ENCODE measurements at places on chromosomes 1 and 21. TPM values are rescaled to one million over a fixed set of nuclear protein-coding genes. Genes with fewer than 3 reads are reported as not detected.

TUFT1 gene
- 6.1 TPM for total RNA-seq

SUSD4 gene
- not detected for total RNA-seq

ELF3 gene
- 0.07 TPM for total RNA-seq

AIM2 gene
- total RNA-seq: not detected

SIM2 gene
- not detected for total RNA-seq
